ENCODE measurements at places on chromosomes 4 and X.
A peak's percentile ranks its signal among the peaks of the same experiment; 100 is the strongest.

DNA sequence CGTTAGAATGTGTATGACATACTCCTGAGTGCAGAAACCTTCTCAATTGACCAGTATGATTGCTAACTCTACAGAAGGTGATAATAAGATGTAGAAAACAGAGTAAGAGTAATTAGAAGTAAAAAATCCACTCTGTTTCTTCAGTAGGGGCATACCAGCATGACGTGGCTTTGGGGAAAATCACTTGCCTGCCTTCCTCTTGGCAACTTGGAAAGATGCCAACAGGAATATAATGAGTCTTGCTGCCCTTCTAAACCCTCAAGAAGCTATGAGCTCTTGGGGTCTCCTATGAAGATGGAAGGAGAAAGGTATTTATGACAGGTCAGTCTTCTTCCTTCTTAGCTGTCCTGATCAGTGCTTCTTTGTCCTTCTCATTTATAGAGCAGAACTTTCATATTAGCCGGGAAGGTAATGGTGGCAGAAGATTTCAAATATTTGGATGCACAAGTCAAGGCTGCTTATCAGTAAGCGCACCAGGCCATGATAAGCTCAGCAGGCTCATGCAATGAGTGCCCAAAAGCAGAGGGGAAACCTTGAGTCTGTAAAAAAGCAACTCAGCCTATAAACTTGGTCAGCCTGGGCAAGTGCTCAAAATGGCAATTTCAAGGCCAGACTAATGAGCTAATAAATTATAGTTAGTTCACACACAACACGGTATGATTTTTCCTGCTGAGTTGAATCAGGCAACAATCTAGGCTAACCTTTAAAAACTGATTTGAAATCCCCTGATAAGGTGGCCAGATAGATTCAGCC, 69.7 kb upstream of the PPARGC1A start:
- DNase-seq, result no peak

- DNase-seq, result no peak
Measured at GRCh38 chr4:56681158-56681852, at the start of gene HOPX. HOPX (minus strand) TSS chr4:56681296; CDS start chr4:56657816, 23,480 bp downstream.

DNA sequence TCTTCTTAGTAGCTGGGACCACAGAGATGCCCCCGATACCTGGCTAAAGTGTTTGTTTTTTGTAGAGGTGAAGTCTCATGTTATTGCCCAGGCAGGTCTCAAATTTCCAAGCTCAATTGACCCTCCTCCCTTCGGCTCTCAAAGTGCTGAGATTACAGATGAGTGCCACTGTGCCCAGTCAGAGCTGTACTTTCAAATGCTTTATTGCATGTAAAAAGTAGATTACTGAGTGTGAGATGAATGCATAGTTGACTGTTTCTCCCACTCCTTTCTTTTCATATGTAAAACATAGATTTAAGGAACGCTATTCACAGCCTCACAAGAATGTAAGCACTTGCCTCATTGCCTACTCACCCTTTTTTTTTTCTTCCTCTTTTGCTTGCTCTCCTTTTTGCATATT, 984.4 kb upstream of the PABPC4L start:
- no peak for DNase-seq

DNA sequence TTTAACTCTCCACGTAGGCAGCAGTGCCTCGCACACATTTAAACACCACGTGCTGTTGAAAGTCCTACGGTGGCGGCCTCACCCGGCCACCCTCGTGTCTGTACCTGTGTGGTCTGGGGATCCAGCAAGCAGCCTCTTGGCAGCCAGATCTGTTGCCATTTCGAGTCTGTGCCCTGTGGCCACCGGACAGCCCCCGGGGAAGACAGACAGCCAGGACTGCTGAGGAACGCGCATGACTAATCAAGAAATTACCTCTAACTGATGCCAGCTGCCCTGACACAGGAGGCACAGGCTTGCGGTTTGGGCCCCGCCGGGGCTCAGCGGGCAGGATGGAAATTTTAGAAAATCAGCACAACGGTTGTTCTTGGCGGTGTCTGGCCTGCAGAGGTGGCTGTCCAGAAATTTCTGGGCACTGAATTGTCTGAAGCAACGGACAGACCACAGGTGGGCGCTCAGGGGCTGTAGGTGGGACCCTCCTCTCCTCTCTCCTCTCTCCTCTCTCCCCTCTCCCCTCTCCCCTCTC, 15.6 kb upstream of the ASMTL start:
- no peak for DNase-seq

DNA sequence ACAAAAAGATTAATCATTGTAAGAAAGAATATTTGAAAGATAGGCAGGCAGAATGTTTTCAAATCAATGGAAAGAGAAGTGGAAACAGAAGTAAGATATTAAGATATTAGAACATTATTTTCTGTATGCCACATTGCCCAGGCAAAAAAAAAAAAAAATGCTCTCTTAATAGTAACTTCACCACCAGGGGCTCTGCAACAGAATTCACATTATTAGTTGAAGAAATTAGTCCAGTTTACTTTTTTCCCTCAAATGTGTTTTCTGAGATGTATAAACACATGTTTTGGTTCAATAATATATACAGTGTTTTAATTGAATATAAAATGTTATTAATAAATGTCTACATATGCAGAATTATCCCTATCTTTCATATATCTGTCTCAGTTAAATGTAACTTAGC, 78.0 kb upstream of the ADAD1 start:
- DNase-seq, result no peak

- peak; percentile 41 for DNase-seq
Measured at GRCh38 chr4:133146574-133147241, 2.4 kb upstream of the PCDH10 start.

DNA sequence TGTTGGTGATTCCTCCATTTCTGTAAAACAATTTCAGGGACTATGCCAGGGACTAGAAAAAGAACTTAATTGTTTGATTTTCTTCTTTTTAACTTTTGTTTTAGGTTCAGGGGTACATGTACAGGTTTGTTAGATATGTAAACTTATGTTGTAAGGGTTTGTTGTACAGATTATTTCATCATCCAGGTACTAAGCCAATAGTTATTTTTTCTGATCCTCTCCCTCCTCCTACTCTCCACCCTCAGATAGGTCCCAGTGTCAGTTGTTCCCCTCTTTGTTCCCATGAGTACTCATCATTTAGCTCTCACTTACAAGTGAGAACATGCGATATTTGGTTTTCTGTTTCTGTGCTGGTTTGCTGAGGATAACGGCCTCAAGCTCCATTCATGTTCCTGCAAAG, 70.8 kb upstream of the BOD1L1 start:
- DNase-seq, result no peak

- no peak for DNase-seq
Measured at GRCh38 chr4:94741304-94741703, 16.5 kb upstream of the BMPR1B start.

GRCh38 chr4:71366766-71367165, 27.9 kb downstream of the SLC4A4 start:
- no peak for DNase-seq

GRCh38 chrX:135191838-135192237, 20.6 kb upstream of the CT55 start:
- DNase-seq, result no peak

- no peak for DNase-seq
Measured at GRCh38 chr4:35818520-35818919, 425.8 kb downstream of the ARAP2 start.

- DNase-seq, result no peak
Measured at GRCh38 chr4:182608525-182608924, 308.7 kb downstream of the DCTD start.

GRCh38 chr4:53695540-53696463, 104.5 kb upstream of the LNX1 start:
- DNase-seq, result no peak

GRCh38 chr4:156201050-156201449, 247.4 kb upstream of the CTSO start:
- no peak for DNase-seq

DNA sequence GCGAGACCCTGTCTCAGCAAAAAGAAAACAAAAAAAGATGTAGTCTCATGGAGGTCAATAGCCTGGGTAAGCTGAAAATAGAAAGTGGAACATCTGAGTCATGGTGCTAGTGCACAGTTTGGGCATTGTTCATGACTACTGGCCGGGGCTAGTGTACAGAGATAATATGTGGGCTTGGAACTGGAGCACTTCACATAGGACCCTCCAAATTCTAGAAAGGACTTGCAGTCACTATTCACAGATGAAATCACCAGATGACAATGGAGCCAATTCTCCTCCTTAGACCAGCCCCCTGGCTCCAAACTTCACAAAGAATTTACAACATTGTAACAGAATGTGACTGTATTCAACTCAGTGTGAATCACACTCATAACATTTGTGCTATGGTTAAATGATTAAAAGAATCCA, 367.8 kb upstream of the SLC7A11 start:
- DNase-seq, result no peak

GRCh38 chr4:20367446-20367845, 115.7 kb downstream of the SLIT2 start:
- DNase-seq, result no peak
